G401 (cell line): ENCODE measurements at places on chromosomes 12 and 14.

DNA sequence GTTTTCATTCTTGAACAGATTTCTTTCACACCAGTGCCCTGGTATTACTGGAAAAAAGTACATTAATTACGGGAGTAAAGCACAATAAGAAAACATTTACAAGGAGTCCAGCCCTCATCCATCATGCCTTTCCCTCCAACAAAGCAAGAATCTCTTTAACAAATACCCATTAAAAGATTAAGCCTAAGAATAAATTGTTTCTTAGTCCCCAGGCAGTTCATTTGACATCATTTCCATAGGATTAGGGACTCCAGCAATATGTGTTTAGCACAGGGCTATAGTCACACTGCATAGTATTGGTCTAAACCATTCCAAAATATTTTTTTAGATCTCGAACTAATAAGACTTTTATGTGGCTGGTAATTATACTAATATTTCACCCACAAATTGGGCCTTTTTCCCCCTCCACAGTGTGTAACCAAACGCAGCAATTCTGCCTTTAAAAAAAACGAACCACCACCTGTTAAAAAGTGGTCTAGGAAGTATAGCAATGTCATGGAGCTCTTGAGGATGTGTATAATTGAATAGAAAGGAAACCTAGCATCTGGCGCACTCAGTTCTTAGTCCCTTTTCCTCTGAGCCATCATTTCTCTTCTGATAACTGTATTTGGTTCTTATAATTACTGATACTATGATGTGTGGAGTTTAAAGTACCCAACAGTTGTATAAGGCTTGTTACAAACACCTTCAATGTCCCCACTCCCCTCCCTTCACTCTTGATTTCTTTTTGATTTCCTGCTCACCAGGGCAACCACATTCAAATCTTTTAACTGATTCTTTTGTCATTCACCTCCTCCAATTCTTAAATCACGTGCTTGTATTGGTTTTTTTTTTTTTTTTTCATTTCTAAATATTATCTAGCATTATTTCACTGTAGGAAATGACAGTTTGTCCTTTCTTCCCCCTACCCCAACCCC is 138.7 kb downstream of the ETV6 start:
- DNase-seq, result no peak

DNA sequence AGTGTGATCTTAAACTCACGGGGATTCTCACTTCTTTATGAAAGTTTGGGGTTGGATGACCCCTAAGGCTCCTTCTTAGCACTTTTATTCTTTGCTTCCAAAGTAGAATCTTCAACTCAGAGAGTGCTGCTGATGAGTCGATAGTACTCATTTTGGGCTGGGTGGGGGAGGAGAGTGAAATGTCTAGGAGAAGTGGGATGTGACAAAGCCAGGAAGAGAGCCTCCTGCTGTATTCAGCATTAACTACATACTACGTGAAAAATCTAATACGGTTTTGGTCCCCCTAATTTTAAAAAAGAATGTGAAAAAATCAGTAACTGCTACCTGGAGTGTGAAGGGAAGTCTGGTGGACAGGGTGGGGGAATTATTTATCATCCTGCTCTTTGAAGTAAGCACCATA is 148.3 kb downstream of the SAMD4A start:
- DNase-seq, result no peak

DNA sequence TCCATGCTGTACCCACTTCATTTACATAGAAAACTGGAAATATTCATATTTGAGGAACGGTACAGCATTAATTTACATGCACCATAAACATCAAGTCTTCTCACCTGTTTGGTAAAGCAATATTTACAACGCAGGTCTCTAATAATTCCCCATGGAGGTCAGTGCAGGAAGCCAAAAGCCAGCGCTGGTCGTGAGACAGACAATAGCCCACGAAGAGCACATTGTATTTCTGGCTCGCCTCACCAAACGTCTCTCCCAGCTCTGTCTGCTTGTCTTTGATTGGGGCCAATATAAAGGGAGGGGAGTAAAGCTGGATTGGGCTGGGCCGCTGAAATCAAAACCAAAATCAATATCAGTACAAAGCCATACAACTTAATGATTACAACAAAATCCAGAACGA is 302.1 kb downstream of the MED13L start:
- no peak for DNase-seq

DNA sequence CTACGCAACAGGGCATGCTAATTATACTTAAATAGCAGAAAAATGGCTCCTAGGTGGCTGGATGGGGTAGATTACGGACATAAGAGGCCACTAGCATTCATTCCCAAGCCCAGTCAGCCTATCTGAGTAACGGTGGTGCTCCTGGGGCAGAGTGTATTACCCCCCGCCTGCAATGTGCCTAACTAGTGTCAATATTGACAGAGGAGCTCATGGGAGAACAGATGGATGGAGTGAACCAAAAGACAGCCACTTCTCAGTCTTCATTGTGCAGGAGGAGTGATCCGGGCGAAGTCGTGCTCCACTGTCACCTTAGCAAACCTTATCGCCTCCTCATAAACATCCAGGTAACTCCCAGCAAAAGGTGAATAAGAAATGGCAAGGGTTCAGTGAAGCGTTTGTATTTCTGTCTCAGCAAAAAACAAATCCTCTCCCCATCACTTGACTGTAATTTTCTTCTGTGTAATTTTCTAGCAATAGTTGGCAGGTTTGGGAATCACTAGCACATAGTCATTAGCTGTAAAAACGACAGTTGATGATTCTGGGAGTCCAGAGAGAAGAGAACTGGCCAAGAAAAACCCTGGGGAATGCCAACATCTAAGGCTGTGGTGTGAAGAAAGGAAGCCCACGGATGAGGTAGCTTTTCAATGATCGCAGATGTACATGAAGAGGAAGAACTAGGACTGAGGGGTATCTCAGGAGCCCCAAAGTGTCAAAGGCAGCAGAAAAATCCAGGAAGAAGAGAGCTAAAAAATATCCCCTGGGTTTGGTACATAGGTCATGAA is 126.6 kb upstream of the BCL2L14 start:
- DNase-seq, result no peak

GRCh38 chr12:24421759-24422158 is 472.3 kb upstream of the SOX5 start:
- DNase-seq, result no peak

DNA sequence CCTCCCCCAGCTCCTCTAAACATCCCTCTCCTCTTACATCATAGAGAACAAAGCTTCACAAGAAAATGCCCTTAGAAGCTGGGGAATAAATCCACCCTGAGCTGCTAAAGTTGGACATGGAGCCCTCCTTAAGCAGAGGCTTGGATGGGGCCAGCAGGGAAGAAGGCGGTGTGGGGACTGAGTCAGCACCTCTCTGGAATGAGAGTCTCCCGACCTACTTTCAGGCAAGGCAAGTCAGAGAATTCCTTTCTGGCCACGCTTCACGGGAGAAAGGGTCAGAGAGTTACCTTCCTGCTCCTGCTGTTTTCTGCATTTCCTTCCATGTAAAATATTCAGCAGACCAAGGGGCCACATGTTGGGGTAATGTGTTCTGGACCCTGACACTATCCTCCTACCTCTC is 113.3 kb upstream of the PRB2 start:
- no peak for DNase-seq

- DNase-seq, result no peak
Measured at GRCh38 chr14:92514844-92515514, 1.4 kb downstream of the RIN3 start.

GRCh38 chr14:93970965-93971634 is 5.3 kb downstream of the ASB2 start:
- DNase-seq, result no peak

DNA sequence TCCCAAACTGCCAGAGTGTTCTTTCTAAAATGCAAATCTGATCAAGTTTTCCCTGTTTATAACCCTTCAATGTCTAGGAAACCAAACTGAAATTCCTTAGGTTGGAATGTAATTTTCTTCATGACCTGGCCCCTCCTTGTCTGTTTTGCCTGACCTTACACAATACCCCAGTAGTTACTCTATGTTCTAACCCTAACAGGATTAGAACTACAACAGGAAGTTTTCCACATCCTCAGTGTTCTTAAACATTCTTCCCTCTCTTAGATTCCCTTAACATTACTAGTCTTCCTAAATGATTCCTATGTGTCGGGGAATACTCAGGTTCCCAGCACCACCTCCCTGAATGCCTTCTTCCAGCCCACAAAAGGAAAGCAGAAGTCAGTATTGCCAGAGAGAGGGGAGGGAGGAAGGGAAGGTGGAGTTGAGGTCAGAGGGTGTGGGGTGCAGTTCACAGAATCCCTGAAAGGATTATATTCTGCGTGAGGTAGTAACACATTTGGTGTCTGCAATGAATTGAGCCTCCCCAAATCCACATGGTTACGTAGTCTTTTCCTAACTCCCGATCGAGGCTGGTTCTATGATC is 72.6 kb downstream of the BBS10 start:
- DNase-seq, result no peak

DNA sequence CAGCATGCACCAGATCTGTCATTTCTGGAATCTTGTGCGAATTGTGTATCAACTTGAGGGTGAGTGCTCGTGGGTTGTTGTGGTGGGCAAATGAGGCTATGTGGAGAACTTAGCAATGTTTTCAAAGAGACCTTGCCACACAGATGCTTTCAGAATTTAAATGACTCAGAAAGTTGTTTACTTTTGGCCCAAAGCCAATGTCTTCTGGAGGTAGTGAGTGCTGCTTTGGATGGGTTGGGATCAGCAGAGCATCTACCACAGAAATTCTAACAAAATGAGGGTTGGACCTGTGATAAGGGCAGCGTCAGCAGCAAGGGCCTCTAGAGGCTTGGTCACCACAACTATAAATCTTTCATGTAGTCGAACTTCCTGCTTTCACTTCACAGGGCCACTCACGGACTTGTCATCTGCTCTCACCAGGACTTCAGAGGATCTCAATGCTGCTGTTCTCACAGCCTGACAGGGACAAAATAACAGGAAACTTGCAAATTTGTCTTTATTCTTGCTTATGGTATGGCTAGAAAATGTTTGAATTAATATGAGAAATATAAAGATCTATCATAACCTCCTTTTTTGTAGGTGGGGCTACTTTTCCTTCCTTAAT is 111.4 kb downstream of the DACT1 start:
- DNase-seq, result no peak

GRCh38 chr12:460261-461230 is 807 bp downstream of the B4GALNT3 start:
- no peak for DNase-seq

GRCh38 chr14:90831821-90832220 is 15.6 kb upstream of the TTC7B start:
- DNase-seq, result no peak

DNA sequence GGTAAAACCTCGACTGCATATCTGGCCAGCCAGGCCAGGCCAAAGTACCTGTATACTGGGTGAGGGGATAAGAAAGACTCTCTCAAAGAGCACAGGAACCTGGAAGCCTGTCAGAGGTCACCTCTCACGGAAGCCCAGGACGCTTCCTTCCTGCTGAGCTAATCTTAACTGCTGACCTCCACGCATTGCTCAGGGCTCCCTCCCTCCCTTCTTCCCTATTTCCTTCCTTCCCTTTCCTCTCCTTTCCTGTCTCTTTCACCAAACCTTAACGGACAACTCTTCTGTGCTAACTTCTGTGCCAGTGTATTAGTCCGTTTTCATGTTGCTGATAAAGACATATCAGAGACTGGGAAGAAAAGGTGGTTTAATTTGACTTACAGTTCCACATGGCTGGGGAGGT is 14.8 kb upstream of the RNASE10 start:
- no peak for DNase-seq

DNA sequence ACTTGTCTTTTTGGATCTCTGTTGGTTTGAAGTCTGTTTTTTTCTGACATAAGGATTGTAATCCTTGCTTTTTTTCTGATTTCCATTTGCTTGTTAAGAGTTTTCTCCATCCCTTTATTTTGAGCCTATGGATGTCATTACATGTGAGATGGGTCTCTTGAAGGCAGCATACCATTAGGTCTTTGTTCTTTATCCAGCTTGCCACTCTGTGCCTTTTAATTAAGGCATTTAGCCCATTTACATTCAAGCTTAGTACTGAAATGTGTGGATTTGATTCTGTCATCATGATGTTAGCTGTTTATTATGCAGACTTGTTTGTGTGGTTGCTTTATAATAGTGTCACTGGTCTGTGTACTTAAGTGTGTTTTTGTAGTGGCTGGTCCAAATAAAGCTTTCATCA is 100.0 kb downstream of the CCDC91 start:
- DNase-seq, result no peak

GRCh38 chr12:27057543-27057942 is 24.8 kb downstream of the C12orf71 start:
- no peak for DNase-seq

DNA sequence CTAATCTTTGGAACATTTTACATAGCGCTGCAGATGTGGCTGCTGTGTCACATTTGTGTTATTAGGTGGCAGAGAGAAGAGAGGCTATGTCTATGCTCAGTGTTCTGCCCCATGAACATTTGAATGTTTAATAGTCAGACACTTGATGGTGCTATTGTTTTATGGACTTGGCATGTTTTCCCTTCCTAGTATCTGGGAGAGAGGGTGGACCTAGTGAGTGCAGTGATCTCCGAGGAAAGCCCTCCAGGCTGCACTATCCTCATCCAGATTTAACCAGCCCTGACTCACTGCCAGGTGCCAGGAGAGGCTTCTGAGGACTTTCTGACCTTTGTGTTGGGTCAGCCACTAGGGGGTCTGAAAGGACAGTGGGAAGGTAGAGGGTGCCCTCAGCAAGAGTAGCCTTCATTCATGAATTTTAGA is 24.3 kb downstream of the ZFC3H1 start:
- DNase-seq, result peak; percentile 9

- DNase-seq, result no peak
Measured at GRCh38 chr12:121719926-121720414, 7.4 kb downstream of the TMEM120B start.

- DNase-seq, result no peak
Measured at GRCh38 chr12:14613718-14614117, 46.0 kb upstream of the PLBD1 start.

DNA sequence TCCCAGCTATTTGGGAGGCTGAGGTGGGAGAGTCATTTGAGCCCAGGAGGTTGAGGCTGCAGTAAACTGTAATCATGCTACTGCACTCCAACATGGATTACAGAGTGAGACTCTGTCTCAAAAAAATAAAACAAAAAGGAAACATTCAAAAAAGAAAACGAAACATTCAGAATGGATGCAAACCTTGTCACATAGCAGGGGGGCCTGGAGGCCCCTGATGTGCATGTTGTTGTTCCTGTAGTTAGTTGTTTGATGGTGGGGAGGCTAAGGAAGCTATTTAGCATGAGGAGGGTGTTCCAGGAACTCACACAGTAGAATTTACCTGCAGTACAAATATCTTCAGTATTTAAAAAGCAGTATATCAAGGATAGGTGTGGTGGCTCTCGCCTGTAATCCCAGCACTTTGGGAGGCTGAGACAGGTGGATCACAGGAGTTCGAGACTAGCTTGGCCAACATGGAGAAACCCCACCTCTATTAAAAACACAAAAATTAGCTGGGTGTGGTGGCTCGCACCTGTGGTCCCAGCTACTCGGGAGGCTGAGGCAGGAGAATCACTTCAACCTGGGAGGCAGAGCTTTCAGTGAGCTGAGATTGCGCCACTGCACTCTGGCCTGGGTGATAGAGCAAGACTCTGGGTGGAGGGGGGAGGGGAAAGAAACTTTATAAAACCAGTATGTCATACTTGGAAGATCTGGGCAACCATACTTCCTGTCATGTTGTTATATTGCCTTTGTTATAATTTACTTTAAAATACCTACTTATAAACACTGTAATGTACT is 17.6 kb upstream of the AEBP2 start:
- DNase-seq, result no peak

GRCh38 chr14:94345344-94346064 is 22.4 kb upstream of the SERPINA6 start:
- no peak for DNase-seq
